ENCODE measurements at places on chromosomes 11 and 22. TPM values are rescaled to one million over a fixed set of nuclear protein-coding genes. Genes with fewer than 3 reads are reported as not detected.

Gene MB
- total RNA-seq, result not detected

DNA sequence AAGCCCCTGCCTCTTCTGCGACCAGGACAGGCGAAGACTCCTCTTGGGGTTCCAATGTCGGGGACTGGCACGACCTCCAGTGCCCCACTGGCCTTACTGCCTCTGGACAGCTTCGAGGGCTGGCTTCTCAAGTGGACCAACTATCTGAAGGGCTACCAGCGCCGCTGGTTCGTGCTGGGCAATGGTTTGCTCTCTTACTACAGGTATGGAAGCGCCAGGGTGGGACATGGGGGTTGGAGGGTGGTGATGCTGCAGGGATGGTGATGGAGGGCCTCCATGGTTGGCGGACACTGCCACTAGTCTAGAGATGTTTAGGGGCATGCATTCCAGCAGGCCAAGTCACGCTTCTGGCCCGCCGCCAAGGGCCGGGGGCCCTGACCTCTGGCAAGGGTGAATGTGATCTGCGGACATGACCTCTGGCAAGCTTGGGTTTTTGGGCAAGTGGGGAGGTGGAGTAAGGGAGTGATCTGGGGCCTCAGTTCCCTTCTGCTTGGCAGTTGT, 727 bp downstream of the OSBP2 start:
- no peak for DNase-seq

DNA sequence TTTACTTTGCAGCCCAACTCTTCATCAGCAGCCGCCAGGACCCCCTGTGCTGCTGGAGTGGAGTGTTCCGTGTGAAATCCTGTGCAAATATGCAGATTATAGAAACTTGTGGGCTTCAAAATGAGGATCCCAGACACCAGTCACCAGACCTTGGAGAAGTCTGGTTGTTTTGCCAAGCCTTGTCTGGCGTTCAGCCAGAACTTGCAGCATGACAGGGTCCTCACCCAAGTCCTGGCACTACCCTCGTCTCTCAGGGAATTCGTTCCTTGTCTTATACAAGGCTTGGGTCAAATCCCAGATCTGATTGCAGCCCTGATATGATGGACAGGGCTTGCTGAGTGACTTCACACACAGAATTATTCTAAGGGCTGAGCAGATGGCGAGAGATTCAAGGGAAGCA, 18.9 kb downstream of the SHISAL1 start:
- DNase-seq, result no peak

- DNase-seq, result no peak
These were observed 21.0 kb upstream of the UBASH3B start for GRCh38 chr11:122634501-122634900.

DNA sequence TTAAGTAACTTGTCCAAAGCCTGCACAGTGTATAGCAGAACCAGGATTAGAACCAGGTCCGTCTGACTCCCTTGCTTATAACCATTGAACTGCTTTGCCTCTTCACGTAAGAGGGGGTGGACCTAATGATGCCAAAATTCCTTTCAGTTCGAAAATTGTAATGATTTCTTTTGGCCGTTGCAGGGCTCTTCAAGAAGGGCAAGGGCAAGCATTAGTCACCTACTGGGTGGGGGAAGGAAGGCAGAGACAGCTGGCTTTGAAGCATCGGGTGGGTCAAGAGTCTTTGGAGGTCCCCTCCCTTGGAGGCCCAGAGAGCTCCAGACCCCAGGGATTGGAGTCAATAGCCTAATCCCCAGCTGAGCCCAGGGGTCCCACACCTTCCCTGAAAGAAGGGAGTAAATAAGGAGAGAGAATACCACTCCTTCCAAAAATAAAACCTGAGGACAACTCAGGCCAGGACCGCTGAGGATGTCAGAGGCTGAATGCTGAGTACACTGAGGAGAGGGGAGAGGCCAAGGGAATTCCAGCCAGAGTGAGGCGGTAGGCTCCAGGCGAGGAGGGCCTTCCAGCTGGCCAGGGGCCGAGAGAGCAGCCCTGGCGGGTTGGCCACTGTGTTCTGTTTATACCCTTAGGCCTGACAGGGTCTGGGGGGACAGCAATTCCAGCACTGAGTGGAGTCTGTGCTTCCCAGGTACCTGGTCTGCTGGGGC, 14.1 kb downstream of the CREB3L1 start:
- DNase-seq, result no peak

Measured in glutamatergic neuron (in vitro differentiated cells).